ENCODE measurements at places on chromosomes 12 and 14.

DNA sequence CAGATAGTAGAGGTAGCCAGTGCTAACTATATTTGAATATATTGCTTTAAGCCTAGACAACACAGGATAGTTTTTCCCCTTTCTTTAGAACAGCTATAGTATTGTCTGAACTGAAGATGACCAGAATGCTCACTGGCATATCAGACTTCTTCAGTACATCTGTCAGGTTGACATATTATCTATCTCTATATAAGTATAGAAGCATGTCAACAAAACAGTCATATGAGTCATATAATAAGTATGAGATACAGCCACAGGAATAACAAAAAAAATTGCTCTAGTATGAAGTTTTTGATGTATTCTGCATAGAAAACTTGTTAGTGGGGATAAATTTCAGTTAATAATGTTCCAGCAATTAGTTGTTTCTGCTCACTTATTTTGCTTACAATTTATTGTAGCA, 767.7 kb downstream of the LRFN5 start:
- no peak for DNase-seq

DNA sequence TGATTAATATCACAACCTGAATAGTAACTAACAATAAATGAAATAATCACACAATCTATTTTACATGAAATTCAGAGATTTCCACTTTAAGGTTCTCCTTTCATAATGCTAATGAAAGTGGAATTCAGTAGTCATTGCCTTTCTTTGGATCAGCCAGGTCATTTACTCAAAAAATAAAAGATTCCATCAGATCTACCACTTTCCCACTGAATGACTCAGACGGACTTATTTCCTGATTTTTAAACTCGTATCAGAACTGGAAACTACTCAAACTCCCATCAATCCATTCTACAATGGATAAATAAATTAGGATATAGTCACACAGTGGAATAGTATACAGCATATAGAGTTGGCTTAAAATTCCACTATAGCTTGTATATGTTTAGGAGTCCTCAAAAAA, 237.1 kb downstream of the MED13L start:
- DNase-seq, result no peak

GRCh38 chr14:99865408-99865807, 72.2 kb downstream of the EML1 start:
- no peak for DNase-seq

DNA sequence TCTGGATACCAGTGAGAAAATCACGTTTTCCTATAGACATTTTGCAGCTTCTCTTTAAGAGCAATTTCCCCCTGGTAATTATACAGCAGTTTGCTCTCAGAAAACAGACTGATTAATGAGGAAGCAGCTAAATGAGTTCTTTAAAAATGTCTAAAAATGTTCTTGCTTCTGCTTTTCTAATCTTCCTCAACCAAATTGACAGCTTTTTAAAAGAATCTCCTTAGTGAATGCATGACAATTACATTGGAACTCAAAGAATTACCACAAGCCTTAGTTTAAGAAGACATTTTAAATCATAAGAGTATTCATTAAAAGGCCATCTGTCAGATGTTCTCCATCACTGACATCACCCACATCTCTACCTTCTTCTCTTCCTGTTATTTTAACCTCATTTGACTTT, 135.8 kb upstream of the PLXNC1 start:
- no peak for DNase-seq

DNA sequence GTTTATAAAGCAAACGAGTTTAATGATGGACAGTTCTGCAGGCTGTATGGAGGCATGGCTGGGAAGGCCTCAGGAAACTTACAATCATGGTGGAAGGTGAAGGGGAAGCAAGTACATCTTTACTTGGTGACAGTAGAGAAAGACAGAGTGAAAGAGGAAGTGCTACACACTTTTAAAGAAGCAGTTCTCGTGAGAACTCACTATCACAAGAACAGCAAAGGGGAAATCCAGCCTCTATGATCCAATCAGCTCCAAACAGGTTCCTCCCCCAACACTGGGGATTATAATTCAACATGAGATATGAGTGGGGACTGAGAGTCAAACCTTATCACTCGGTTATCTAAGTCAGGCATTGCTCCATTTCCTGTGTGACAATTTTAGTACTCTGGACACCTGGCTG, 189.9 kb upstream of the CNTN1 start:
- DNase-seq, result no peak

GRCh38 chr12:23671881-23672280, 277.6 kb downstream of the SOX5 start:
- DNase-seq, result no peak

DNA sequence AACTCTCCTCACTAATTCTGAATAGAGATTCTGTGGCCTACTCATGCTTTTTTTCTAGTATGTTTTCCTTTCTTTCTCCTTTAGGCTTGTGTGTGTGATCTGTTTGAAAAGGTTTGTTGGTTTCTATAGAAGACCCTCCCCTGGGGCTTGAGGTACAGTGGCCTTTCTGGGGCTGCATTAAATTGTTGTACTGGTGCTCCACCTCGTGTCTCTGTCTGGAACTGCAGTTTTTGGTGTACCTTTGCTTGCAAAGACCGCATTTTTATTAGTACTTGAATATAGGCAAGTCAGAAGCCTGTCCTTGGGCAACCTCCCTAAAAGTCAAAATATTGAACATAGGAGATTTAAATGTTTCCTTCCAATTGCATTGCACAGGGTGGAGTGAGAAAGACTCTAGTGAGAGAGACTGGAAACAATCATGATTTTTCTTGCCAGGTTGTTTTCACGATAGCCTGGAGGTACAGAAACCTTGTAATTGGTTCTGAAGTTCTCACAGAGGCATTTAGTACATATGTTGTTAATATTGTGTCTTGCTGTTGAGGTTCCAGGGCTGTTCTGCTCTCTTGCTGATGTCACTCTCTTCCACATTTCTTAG, 39.0 kb downstream of the SLCO1B1 start:
- no peak for DNase-seq

DNA sequence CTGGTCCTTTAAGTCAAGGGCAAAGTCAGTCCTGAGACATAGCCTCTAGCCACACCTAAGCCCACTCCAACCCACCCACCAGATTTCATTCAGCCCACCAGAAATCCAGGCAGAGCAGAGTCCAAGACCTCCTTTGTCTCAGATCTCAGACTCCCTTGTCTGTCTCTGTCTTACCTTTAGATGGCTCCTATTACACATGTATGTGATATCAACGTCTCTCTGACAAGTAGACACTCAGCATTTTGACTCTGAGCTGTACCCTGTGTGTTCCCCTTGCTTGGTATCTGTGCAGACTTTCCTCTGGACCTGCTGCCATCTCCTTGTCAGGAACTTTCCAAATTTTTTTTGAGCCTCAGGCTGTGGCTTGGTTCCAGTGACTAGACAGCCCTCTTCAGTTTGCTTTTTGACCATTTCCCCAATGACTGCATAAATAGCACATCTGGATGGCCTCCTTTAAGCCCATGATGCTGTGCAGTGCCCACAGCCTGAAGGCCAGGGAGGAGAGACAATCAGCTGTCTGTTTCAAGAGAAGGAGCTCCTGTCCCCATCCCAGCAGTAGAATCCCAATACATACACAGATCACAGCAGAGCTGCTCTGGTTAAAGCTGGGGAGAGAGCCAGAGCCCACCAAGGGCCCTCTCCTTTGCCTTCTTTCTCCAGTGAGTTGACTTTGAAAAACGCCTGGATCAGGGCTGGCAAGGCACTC, 7.0 kb downstream of the POU6F1 start:
- no peak for DNase-seq

- DNase-seq, result no peak
These were observed 89.9 kb downstream of the TBX5 start for GRCh38 chr12:114316076-114316475.

DNA sequence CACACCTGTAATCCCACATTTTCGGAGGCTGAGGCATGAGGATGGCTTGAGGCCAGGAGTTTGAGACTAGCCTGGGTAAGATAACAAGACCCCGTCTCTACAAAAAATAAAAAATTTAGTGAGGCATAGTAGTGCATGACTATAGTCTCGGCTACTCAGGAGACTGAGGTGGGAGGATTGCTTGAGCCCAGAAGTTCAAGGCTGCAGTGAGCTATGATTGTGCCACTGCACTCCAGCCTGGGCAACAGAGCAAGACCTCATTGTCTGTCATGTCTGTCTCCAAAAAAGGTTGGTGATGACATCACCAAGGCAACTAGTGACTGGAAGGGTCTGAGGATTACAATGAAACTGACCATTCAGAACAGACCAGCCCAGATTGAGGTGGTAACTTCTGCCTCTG, 83.5 kb upstream of the COCH start:
- no peak for DNase-seq

DNA sequence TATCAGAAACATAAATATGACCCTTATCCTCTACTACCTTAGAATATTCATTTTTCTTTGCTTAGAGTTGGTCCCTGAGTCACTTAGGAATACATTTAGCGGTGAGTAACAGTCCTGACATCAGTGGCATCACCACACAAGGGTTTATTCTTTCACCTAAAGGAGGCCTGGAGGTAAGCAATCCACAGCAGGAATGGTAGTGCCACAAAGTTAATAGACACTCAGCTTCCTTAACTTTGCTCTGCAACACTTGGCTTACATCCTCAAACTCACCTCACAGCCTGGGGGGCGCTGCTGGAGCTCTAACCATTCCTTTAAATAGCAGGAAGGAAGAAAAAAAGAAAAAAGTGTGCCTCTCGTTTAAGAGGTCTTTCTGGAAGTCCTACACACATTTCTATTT, 29.1 kb downstream of the BBOF1 start:
- no peak for DNase-seq

GRCh38 chr12:63905544-63905943, 61.0 kb downstream of the SRGAP1 start:
- DNase-seq, result no peak
